ENCODE measurements at places on chromosomes 5 and 9. TPM values are rescaled to one million over a fixed set of nuclear protein-coding genes. Genes with fewer than 3 reads are reported as not detected.

- H3K27me3 ChIP-seq, result peaks cover 7% of the 10 kb centered on the region
- no peak overlapping the region for H3K27ac ChIP-seq
- no peaks in the 10 kb centered on the region for H3K4me1 ChIP-seq
- no peak for DNase-seq
- H3K36me3 ChIP-seq, result 0 out of 2 replicates have a peak, but pooled peaks cover 3% of the 10 kb centered on the region
- H3K4me3 ChIP-seq, result no peak overlapping the region
Measured at GRCh38 chr9:96720435-96720834, 57.5 kb downstream of the ZNF510 start.

PIP5K1B gene
- 2.8 TPM for total RNA-seq

- H3K27me3 ChIP-seq, result no peaks in the 10 kb centered on the region
- H3K4me1 ChIP-seq, result no peaks in the 10 kb centered on the region
- no peak overlapping the region for H3K4me3 ChIP-seq
- no peaks in the 10 kb centered on the region for H3K36me3 ChIP-seq
- no peak overlapping the region for H3K27ac ChIP-seq
- no peak for DNase-seq
Measured at GRCh38 chr5:58818465-58818864, 235.6 kb downstream of the RAB3C start.

ANKRD34B gene
- 2.9 TPM for total RNA-seq

GRCh38 chr5:151018846-151019245 lies 1.5 kb upstream of the GPX3 start:
- no peaks in the 10 kb centered on the region for H3K36me3 ChIP-seq
- peaks cover 15% of the 10 kb centered on the region for H3K27me3 ChIP-seq
- no peak for DNase-seq
